ENCODE measurements at places on chromosomes 6 and 20.

GRCh38 chr6:77089776-77090175 is 373.5 kb downstream of the HTR1B start:
- H3K27ac ChIP-seq, result no peak overlapping the region
- no peak for DNase-seq
- H3K36me3 ChIP-seq, result no peaks in the 10 kb centered on the region
- no peaks in the 10 kb centered on the region for H3K27me3 ChIP-seq
- H3K4me3 ChIP-seq, result no peak overlapping the region

- H3K36me3 ChIP-seq, result peaks cover 6% of the 10 kb centered on the region
- DNase-seq, result no peak
- no peaks in the 10 kb centered on the region for H3K27me3 ChIP-seq
- H3K4me3 ChIP-seq, result no peak overlapping the region
- no peaks in the 10 kb centered on the region for H3K4me1 ChIP-seq
- no peak overlapping the region for H3K27ac ChIP-seq
These were observed 30.1 kb downstream of the PCMT1 start for GRCh38 chr6:149779644-149779963.

GRCh38 chr6:106315765-106316374 is 9.7 kb downstream of the ATG5 start:
- no peak overlapping the region for H3K4me3 ChIP-seq
- no peak overlapping the region for H3K27ac ChIP-seq
- peaks cover 10% of the 10 kb centered on the region for H3K36me3 ChIP-seq
- DNase-seq, result peak; percentile 77

DNA sequence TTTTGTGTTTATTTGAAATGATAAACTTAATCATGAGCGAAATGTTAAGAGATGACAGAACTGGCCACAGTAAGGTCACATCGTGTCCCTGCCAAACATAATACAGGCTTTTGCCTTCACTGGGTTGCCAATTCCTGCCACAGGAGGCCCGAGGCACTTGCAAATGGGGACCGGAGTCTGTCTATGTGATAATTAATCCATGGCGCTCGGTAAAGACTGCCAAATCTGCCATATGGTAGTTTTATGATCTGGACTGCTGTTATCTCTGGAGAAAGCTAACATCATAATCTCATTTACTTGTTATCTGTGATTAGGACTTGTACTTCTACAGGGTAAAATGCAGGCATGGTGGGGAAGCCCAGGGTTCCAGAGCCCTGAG is 170.5 kb upstream of the TSHZ2 start:
- no peaks in the 10 kb centered on the region for H3K27me3 ChIP-seq
- DNase-seq, result no peak
- no peak overlapping the region for H3K4me3 ChIP-seq
- H3K36me3 ChIP-seq, result no peaks in the 10 kb centered on the region
- H3K27ac ChIP-seq, result no peak overlapping the region
- H3K4me1 ChIP-seq, result no peaks in the 10 kb centered on the region

- no peak for DNase-seq
- H3K4me3 ChIP-seq, result no peak overlapping the region
- H3K27me3 ChIP-seq, result no peaks in the 10 kb centered on the region
- no peaks in the 10 kb centered on the region for H3K36me3 ChIP-seq
- no peaks in the 10 kb centered on the region for H3K4me1 ChIP-seq
These were observed 17.2 kb downstream of the SCUBE3 start for GRCh38 chr6:35230950-35231349.

DNA sequence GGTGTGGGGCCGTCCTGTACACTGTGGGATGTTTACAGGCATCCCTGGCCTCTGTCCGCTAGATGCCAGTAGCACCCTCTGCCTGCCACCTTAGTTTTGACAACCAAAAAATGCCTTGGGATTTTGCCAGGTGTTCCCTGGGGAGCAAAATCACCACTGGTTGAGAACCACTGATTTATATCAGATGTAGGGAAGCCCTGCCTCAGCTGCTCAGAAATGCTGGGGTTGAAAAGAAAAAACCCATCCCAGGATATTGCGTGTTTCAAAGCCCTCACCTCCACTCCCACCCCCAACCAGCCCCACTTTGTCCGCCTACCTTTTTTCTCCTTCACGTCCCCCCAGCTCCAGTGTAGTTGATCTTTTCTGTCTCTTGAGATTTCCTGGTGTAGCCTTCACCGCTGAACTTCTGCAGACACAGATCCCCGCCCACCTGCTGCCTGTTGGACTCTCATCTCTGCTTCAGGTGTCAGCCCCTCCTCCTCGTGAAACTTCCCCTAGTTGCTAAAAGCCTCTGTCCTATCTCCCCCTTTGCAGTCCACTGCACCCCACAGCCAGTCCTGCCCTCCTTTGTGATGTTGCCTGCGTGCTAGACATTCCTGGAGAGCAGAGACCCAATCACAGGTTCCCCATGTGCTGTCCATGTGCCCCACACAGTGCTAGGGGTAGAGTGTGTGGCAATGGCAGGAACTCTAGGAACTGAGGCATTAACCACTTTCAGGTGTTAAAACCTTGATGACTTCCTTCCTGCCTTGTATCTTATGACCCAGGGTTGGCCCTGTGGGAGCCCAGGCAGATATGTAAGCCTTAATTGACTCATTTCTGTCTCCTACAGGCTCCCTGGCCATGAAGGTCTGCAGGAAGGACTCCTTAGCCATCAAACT is 98.9 kb downstream of the TBC1D7 start:
- peaks cover 3% of the 10 kb centered on the region for H3K27me3 ChIP-seq
- peak; percentile 82 for DNase-seq
- H3K27ac ChIP-seq, result no peak overlapping the region
- H3K4me1 ChIP-seq, result peaks cover 12% of the 10 kb centered on the region
- H3K36me3 ChIP-seq, result no peaks in the 10 kb centered on the region

DNA sequence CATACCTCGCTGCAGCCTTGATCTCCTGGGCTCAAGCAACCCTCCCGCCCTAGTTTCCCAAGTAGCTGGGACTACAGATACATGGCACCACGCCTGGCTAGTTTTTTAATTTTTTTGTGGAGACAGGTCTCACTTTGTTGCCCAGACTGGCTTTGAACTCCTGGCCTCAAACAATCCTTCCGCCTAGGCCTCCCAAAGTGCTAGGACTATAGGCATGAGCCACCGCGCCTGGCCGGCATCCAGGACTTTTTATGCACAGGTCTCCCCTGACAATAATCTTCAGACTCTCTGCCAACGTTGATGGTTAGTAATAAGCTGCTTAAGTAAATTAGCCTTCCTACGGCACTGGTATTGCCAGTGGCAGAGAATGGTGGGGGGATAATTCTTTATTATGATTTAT is 110.5 kb upstream of the MTHFD1L start:
- no peak overlapping the region for H3K27ac ChIP-seq
- no peaks in the 10 kb centered on the region for H3K27me3 ChIP-seq
- no peaks in the 10 kb centered on the region for H3K36me3 ChIP-seq
- peak; percentile 59 for DNase-seq
- H3K4me3 ChIP-seq, result no peak overlapping the region

- no peak overlapping the region for H3K27ac ChIP-seq
- peak; percentile 32 for DNase-seq
- no peak overlapping the region for H3K4me3 ChIP-seq
- H3K36me3 ChIP-seq, result no peaks in the 10 kb centered on the region
- no peaks in the 10 kb centered on the region for H3K27me3 ChIP-seq
These were observed 547.8 kb downstream of the TENT5A start for GRCh38 chr6:81204731-81205130.

GRCh38 chr6:50602292-50602691 is 111.0 kb upstream of the TFAP2D start:
- H3K36me3 ChIP-seq, result no peaks in the 10 kb centered on the region
- no peak overlapping the region for H3K27ac ChIP-seq
- H3K4me3 ChIP-seq, result no peak overlapping the region
- H3K4me1 ChIP-seq, result no peaks in the 10 kb centered on the region
- peak; percentile 62 for DNase-seq

GRCh38 chr20:58308680-58309527 is 611 bp upstream of the RAB22A start:
- peak overlapping the region; percentile 85 for H3K27ac ChIP-seq
- DNase-seq, result peak; percentile 40
- peaks cover 13% of the 10 kb centered on the region for H3K4me1 ChIP-seq
- peak overlapping the region; percentile 98 for H3K4me3 ChIP-seq

- H3K4me3 ChIP-seq, result no peak overlapping the region
- no peaks in the 10 kb centered on the region for H3K27me3 ChIP-seq
- peaks cover 9% of the 10 kb centered on the region for H3K4me1 ChIP-seq
- H3K27ac ChIP-seq, result no peak overlapping the region
- peak; percentile 32 for DNase-seq
- H3K36me3 ChIP-seq, result peaks cover 14% of the 10 kb centered on the region
These were observed 19.0 kb upstream of the PRND start for GRCh38 chr20:4702562-4703280.

DNA sequence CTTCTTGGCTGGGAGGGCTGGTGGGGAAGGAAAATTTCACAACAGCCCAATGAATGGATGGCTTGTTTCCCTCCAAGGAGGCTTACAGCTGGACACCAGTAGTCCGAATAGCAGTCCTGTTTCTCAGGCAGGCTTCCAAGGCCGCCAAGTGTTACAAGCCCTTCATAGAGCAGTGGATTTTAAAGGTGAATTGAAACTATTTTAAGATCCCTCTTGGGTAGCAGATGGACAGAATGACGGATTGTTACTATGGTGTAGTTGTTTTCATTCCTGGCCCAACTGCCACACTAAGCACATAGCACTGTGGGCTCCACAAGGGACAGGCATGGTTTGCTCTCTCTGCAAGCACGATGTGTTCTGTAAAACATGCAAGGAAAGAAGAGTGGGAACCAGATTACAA is 203.3 kb upstream of the TAB2 start:
- no peak for DNase-seq
- H3K27me3 ChIP-seq, result no peaks in the 10 kb centered on the region
- H3K4me1 ChIP-seq, result no peaks in the 10 kb centered on the region
- H3K27ac ChIP-seq, result no peak overlapping the region

- no peak overlapping the region for H3K27ac ChIP-seq
- peaks cover 32% of the 10 kb centered on the region for H3K4me1 ChIP-seq
- no peaks in the 10 kb centered on the region for H3K36me3 ChIP-seq
- H3K27me3 ChIP-seq, result no peaks in the 10 kb centered on the region
- DNase-seq, result no peak
These were observed 20.4 kb downstream of the ILRUN start for GRCh38 chr6:34676140-34676539.

- H3K27ac ChIP-seq, result no peak overlapping the region
- H3K27me3 ChIP-seq, result no peaks in the 10 kb centered on the region
- no peaks in the 10 kb centered on the region for H3K4me1 ChIP-seq
- DNase-seq, result no peak
These were observed 35.8 kb downstream of the BTBD9 start for GRCh38 chr6:38603966-38604365.

DNA sequence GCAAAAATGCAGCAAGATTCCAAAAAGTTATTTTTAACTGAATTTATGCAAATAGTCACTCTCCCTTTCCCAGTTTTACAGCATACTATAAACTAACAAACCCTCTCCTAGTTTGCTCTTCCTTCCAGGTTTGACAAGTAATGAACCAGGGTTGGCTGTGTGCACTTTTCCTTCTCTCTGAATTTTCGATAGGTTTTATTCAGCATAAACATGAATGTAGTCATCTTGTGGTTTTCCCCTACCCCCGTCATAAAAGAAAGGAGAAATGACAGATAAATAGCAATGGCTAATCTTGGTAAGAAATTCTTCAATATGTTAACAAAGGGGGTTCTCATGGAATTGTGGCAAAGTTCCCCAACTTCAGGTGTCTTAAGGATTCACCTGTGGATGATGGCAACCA is 26.3 kb downstream of the PRDM1 start:
- no peaks in the 10 kb centered on the region for H3K4me1 ChIP-seq
- H3K36me3 ChIP-seq, result no peaks in the 10 kb centered on the region
- no peaks in the 10 kb centered on the region for H3K27me3 ChIP-seq
- no peak overlapping the region for H3K4me3 ChIP-seq
- no peak for DNase-seq

GRCh38 chr6:163351013-163351412 is 63.5 kb upstream of the QKI start:
- H3K36me3 ChIP-seq, result no peaks in the 10 kb centered on the region
- H3K27me3 ChIP-seq, result no peaks in the 10 kb centered on the region
- H3K4me3 ChIP-seq, result no peak overlapping the region
- no peak for DNase-seq
- H3K27ac ChIP-seq, result no peak overlapping the region

- no peak overlapping the region for H3K27ac ChIP-seq
- H3K4me1 ChIP-seq, result no peaks in the 10 kb centered on the region
- H3K36me3 ChIP-seq, result no peaks in the 10 kb centered on the region
- H3K4me3 ChIP-seq, result no peak overlapping the region
- DNase-seq, result no peak
These were observed 16.1 kb downstream of the MYLK4 start for GRCh38 chr6:2734488-2735166.

- H3K4me3 ChIP-seq, result no peak overlapping the region
- no peaks in the 10 kb centered on the region for H3K27me3 ChIP-seq
- no peak for DNase-seq
- no peaks in the 10 kb centered on the region for H3K4me1 ChIP-seq
- no peak overlapping the region for H3K27ac ChIP-seq
- H3K36me3 ChIP-seq, result no peaks in the 10 kb centered on the region
These were observed 516.0 kb downstream of the LMBRD1 start for GRCh38 chr6:69280858-69281257.

DNA sequence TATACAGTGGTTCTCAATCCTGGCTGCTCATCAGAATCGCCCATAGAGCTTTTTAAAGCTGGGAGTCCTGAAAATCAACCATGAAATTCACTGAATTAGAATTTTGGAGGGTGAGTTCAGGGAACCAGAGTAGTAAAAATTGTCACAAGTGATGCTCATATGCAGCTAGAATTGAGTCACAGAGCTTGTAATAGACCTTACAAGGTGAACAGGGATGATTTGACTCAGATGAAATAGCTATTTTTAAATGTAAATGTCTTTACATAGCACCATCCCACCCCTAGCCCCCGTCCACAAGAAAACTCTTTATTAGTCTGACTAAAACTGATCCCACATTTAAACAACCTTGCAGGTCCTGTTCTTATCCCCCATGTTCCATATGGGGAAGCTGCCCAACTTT is 531.7 kb downstream of the LMBRD1 start:
- no peaks in the 10 kb centered on the region for H3K4me1 ChIP-seq
- no peak overlapping the region for H3K4me3 ChIP-seq
- no peaks in the 10 kb centered on the region for H3K27me3 ChIP-seq

All from A673 (cell line).